DND-41 (cell line): ENCODE measurements at places on chromosomes 12 and 14.

- H3K27ac ChIP-seq, result no peak overlapping the region
- no peaks in the 10 kb centered on the region for H3K36me3 ChIP-seq
- H3K4me1 ChIP-seq, result no peaks in the 10 kb centered on the region
- no peak for DNase-seq
- no peak overlapping the region for H3K4me3 ChIP-seq
These were observed 49.5 kb upstream of the RIC8B start for GRCh38 chr12:106724934-106725333.

DNA sequence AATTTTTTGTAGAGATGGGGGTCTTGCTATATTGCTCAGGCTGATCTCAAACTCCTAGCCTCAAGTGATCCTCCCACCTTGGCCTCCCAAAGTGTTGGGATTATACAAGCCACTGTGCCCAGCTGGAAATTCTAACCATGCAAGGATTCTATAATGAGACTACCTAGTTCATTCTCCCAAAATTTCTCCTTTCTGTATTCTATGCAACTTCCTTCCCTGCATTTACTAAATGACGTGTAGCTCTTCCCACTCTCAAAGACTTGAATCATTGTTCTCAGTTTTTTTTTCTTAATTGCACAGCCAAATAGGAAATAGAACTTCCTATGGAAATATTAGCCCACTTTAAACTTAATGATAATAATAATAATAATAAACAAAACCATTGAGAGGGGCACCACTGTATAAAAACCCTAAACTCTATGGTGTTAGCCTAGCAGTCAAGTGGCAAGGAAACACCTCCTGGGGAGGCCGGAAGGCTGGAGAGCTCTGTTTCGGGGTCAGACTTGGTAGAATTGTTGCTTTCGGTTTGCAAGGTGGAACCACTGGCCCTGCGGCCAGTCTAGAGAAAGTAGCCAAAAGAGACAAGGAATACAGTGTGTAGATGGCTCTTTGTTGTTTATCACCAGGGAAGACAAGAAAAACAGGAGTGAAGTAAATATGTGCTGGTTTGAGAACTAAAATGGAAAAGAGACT lies 40.0 kb upstream of the TESC start:
- peaks cover 13% of the 10 kb centered on the region for H3K4me1 ChIP-seq
- DNase-seq, result no peak
- H3K27me3 ChIP-seq, result no peaks in the 10 kb centered on the region
- H3K27ac ChIP-seq, result no peak overlapping the region

DNA sequence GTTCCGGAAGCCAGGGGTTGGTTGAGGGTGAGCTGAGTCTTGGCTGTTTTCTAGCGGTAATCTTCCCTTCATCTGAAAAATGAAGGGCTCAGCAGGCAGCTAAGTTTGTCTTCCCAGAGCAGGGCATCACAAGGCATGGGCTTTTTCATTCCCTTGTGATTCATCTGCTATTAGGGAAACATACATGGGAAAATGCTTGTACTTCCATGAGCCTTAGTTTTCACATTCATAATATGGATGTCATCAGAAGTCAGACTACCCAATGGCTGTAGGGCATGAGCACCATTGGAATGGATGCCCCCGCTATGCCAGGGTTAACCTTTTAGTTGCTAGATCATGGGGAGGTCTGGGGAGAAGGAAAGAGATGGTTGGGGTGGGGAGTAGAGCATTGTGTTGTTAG lies 18.7 kb downstream of the HELB start:
- no peak for DNase-seq
- peaks cover 21% of the 10 kb centered on the region for H3K36me3 ChIP-seq
- H3K27ac ChIP-seq, result no peak overlapping the region

DNA sequence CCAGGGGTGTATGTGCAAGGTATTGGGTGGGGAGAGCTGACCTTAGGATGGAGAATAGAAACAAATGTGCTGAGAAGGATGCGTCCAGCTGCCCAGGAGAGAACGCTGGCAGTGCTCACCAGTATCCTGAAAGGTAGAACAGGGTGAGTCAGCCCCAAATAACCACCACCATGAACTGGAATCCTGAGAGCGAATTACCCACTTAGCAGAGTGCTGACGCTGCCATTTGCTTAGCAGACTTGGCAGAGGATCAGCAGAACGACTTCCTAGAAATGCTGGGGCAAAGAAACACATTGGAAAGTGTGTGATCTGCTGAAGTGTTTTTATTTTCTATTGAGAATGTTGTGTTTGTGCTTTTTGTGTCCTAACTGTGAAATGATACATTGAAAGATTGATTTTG lies 213.6 kb downstream of the ADGRD1 start:
- no peaks in the 10 kb centered on the region for H3K36me3 ChIP-seq
- no peaks in the 10 kb centered on the region for H3K27me3 ChIP-seq
